ENCODE measurements at places on chromosomes 4 and X.
A peak's percentile ranks its signal among the peaks of the same experiment; 100 is the strongest.

DNA sequence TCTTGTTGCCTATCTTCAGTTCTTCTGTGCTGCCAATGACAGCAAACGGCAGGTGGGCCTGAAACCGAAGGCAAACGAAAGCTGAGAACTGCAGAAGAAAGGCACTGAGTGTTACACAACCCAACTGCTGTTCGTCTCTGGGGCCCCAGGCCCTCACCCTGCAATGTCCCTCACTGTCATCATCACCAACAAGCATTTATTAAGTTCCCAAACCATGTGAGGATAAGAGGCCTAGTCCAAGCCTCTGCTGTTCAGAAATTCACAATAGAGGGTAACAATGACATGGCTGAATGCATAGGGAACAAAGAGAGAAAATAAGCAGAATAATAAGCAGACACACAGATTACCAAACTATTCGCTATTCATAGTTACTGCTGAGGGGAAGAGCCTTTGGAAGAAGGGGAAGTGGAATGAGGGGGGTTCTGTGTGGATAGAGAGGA is 34.5 kb upstream of the NKRF start:
- no peak for DNase-seq

- peak; percentile 67 for DNase-seq
Measured at GRCh38 chr4:242121-242848, 63.0 kb downstream of the ZNF732 start.

DNA sequence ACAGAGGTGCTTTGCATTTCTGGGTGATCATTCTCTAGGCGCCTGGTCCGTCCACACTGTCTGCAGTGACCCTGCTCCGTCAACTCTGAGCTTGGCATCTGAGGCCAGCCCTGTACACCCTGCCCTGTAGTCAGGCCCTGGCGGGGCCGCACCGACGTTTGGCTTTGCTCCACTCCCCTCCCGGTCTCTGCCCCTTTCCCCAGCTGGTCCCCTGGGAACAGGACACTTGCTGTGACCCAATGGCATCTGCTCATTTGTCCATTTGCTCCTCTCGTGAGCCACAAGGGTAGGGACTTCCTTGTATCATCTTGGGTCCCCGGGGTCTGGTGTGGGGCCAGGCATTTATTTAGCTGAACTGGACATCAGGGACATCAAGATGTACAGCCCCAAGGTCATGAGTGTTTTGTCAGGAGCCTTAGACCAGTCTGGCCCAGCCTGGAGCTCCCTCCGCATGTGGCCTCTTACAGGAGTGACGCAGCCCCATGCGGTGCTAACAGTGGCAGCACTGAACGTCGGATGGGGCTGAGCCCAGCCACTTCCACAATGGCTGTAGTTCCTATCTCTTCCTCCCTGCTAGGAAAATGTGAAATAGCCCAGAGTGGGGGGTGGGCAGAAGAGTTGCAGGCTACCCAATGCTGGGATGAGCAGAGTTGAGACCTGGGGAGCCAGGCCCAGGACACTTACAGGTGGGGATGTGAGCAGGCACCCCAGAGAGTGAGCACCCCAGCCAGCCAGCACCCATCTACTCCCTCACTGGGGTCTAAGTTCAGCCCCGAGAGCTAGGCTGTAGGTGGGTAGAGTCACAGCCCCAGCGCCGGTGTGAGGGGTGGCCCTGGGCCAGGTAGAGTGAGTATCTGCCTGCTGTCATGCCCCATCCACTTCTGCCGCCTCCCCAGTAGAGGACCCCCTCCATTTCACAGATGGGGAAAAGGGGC is 2.0 kb upstream of the SH3BP2 start:
- DNase-seq: no peak

DNA sequence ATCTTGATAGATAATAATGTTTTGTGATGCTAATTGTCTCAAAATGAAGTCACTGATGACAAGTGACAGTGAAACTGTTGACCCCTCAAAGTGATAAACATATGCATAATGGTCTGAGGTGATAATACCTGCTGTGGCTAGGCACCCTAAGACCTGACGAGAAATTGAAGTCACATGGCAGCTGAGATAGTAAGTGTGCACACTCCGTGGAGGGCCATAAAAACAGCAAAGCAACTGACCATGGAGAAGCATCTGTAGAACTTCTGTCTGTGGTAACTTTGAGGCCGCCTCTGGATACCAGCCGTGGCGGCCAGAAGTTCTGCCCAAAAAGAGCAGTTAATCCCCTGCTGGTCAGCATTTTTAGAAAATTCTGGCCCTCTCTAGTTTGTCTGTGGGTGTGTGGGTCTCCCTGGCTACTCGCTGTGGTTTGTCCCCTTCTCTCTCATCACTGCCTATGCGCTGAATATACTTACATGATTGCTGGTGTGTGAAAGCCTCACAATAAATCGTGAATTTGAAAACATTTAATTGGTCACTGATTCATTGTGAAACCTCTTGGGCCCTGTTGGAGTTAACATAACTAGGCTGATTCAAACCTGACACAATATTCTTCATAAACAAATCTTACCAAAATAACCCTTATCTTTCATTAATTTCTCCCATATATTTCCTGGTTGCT is 50.6 kb downstream of the CCDC149 start:
- DNase-seq: no peak

- no peak for DNase-seq
Measured at GRCh38 chr4:53314252-53314651, 51.6 kb downstream of the SCFD2 start.

DNA sequence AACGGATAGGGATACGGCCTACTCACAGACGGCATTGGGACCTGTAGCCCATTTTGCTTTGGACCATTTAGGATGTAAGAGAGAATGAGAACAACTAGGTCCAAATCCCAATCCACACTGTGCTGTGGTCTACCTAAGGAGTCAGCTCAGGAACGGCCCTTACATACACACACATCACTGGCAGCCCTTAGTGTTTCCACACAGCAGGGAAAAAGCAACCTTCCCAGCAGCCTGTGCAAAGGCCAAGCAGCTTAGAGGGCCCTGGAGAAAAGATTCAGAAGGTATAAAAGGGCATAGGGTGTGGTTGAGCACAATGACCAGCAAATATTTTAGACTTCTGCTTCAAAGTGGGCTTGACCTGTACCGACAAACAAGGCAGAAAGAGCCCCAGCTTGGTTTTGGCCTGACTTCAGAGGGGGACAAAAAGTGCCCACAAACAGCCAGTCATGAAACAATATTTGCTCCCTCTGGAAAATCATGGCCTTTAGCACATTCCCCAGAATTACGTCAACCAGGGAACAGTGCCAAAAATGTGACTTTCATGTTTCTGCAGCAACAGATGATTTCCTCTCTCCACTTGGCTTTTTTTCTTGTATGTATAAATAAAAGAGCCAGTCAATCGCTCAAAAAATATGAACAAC is 359.5 kb upstream of the FGF16 start:
- DNase-seq: peak; percentile 23

- DNase-seq: no peak
Measured at GRCh38 chr4:82786828-82787227, 11.8 kb downstream of the SCD5 start.

- DNase-seq: no peak
Measured at GRCh38 chr4:15926486-15926885, 12.1 kb downstream of the FGFBP1 start.
